ENCODE measurements at places on chromosomes 4 and X.
A peak's percentile ranks its signal among the peaks of the same experiment; 100 is the strongest.

GRCh38 chrX:116142976-116143375 lies 27.6 kb upstream of the AGTR2 start:
- no peak for DNase-seq

DNA sequence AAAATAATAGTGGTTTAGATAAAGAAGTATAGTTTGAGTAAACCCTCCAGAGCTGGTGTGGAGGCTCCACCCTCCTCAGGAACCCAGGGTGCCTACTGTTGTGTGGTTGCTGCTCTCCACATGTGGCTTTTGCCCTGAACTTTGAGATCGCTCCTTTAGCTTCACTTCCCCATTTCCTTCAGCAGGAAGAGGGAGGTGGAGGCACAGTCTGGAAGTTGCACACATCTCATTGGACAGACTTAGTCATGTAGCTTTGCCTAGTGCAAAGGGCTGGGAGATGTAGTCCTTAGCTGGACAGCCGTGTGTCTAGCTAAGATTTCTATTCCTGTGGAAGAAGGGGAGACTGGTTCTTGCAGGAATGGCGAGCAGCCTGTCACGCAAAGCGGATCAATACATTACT lies 37.9 kb downstream of the RGS12 start:
- no peak for DNase-seq

DNA sequence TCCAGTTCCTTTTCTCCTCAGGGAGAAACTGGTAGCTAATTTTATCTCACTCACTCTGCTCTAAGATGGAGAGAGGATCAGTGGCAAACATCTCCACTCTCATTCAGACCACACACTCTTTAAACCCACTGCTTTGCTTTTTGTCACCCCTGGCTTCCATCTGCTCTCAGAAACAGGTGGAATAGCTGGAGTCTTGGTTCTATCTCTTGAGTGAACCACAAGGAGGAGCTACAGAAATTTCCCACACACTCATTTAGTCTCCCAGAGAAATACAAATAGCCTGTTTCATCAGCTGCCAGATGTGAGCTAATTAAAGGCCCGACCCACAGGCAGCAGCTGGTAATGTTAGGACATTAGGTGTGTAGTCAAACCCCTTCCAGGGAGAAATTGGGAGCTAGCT lies 96.6 kb downstream of the STPG2 start:
- no peak for DNase-seq

- no peak for DNase-seq
Measured at GRCh38 chr4:76533314-76533713, 98.3 kb downstream of the SHROOM3 start.

DNA sequence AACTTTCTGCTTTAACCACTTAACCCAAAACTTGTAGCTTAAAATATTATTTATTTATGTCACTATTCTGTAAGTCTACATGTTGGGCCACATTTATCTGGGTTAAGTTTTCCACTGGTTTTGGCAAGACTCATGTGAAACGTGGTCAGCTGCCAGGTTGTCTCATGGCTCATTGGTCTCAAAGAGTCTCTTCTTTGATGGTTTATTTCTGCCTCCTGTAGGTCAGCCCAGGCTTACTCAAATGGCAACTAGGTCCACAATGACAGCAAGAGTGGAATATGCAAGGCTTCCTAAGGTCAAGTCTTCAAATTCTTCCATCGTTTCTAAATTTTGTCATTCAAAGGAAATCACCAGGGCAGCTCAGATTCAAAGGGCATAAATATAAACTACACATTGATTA lies 828.7 kb downstream of the PCDH7 start:
- DNase-seq = no peak

- DNase-seq = no peak
Measured at GRCh38 chrX:42930951-42931350, 153.0 kb upstream of the PPP1R2C start.

GRCh38 chr4:144300616-144301015 lies 160.1 kb upstream of the GYPA start:
- DNase-seq = no peak

- DNase-seq = no peak
Measured at GRCh38 chr4:120730777-120731320, 191.7 kb downstream of the PRDM5 start.

DNA sequence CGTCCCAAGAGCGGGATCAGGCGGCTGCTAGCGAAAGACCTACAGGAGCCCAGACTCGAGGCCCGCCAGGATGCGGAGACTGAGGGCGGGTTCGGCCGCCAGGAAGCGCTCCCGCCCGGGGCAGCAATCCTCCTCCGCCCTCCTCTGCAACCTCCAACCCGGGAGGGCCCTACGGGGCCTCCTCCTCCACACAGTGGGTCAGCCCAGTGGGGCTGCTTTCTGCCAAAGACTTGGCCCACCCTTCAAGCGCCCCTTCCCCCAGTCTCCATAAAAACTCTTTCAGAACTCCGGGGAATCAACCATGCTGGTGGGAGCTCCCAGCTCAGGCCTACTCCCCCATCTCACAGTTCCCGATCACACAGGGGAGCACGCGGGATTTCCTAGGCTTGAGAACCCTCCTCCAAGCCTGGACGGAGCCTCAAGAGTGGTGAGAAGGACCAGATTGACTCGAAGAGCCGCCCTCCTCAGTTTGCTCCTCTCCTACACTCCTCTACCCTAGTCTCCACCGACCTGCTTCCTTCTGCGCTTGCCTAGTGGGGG lies 77.5 kb downstream of the RLIM start:
- no peak for DNase-seq

DNA sequence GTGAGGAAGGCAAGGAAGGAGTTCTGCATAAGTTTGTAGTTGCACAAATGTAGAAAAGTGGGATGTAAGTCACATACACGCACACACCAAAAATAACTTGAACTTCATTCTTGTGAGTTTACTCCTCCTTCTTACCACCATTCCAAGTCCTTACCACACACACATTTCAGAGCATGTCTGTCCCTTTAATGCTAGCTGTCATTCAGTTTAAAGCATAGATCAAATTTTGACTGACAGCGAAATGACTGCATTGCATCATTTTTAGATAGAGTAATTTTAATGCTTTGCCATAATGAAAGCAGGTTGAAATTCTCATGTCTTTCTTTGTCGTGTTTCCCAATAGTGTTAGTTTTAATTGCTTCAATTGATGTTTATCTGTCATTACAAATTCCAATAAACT lies 629.6 kb upstream of the HTR2C start:
- no peak for DNase-seq

DNA sequence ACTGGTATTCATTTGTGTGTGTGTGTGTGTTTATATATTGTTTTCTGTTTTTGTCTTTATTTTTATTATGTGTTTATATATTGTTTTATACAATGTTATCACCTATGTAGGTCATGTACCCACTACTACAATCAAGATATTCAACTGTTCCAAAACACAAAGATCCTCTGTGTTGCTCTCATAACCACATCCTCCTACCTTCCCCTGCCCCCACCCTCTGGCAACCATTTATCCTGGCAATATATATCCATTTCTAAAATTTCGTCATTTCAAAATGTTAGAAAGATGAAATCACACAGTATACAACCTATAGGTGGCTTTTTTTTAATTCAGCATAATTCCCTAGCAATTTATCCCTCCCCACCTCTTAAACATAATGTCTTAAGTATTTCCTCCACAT lies 18.8 kb upstream of the RPL34 start:
- DNase-seq = no peak

DNA sequence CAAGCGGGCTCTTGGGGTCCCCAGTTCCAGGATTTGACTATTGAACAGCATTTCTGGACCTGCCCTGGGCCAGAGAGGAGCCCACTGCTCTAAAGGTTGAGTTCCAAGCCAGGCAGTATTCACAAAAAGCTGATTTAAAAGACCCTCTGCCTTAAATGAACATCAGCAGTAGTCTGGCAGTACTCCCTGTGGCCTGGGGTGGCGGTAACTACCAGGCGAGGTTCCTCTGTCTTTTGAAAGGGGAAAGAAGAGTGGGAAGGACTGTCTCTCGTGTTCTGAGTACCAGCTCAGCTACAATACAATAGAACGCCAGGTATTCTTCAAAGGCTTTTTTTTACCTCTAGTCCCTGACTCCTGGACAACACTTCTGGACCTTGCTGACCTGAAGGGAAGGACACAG lies 456.4 kb upstream of the TEX13C start:
- no peak for DNase-seq

- DNase-seq = no peak
Measured at GRCh38 chr4:73439991-73440390, 4.0 kb downstream of the AFP start.

DNA sequence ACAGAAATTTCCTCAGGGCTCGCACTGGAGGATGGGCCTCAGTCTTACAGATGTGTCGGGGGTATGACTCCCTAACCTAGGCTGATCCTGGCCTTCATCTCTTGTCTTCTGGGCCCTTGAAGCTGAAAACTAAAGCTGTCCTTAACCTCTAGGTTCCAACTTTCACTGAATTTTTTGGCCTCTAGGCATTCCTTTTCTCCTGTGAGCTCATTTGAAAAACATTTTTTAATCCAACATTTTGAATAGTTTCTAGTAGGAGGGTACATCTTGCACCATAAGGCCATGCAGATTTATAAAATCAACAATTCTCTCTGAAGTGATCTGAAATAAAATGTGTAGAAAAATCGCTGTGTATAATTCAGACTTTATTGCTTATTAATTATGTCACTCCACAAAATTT lies 19.7 kb downstream of the RWDD4 start:
- no peak for DNase-seq

- DNase-seq = no peak
Measured at GRCh38 chrX:64805683-64806082, 170.6 kb downstream of the ZC4H2 start.

DNA sequence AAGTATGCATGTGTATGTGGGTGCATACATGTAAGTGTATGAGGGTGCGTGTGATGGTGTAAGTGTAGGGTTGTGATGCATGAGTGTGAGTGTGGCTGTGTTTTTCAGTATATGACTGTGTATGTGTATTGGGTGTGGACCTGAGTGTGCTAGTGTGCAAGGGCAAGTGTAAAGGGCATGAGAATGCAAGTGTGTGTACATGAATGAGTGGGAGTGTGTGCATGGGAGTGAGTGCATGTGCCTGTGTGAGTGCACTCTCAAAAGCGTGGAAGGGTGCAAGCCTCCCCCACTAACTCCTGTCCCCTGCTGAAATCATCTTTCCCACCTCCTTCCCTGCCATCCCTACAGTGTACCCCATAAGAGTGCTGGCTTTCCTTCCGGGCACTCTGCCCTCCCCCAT lies 225.1 kb upstream of the PRKX start:
- no peak for DNase-seq

GRCh38 chrX:39475372-39475771 lies 622.4 kb downstream of the BCOR start:
- no peak for DNase-seq

GRCh38 chrX:23644744-23645143 lies 22.5 kb upstream of the PRDX4 start:
- DNase-seq = no peak

DNA sequence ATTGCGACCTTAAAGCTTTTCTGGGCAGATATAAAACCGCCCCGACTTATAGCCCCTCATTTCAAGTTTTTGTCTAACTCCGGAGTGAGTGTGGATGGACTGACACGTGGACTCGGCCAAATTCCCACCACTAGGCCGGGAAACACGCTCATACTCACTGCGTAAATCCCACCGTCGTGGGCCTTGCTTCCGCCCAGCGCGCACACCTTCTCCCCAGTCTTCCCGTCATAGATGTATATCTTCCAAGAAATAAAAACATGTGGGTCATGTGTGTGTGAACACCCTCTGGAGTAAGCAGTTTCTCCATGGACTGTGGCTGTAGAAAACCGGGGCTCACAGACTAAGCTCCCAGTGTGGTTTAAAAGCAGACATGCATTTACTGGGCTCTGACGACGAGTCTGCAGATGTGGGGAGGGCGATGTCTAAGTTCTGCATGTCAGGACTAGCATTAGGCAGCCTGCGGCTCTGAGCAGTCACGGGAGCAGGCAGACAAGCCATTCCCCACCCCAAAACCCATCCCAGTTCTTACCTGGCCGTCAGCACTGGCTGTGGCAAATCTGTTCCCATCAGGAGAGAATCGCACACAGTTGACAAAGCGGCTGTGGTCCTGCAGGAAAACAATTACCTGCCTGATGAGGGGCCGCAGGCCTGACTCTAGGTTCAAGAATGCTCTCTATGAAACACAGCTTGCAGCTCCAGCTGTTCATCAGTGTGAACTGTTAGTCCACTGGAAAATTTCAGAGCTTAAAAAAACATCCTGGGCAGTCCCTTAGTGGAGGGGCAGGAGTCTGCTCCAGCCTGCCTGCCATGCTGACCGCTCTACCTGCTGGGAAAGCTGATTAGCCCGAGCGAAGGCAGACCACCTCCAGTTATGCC lies 28.2 kb downstream of the WDR1 start:
- no peak for DNase-seq

DNA sequence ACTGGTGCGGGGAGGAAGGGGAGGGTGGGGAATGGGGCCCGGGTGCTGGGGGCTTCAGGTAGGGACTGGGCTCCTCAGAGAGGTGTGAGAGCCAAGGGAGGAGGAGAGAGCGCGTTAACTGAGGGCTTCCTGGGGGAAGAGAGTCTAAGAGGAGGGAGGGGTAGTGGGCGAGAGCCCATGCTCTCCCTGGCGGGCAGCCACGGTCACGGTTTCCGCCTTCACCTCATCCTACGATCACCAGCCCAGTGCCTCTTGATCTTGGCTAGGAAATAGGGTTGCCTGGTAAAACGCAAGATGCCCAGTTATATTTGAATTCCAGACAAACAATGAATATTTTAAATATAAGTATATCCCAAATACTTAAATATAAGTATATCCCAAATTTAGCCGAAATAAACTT lies 60.8 kb upstream of the GRPEL1 start:
- no peak for DNase-seq

GRCh38 chr4:139282065-139282720 lies 2.2 kb upstream of the MGARP start:
- DNase-seq = no peak

- DNase-seq = peak; percentile 84
Measured at GRCh38 chr4:140004549-140004895, 149.5 kb downstream of the MAML3 start.

DNA sequence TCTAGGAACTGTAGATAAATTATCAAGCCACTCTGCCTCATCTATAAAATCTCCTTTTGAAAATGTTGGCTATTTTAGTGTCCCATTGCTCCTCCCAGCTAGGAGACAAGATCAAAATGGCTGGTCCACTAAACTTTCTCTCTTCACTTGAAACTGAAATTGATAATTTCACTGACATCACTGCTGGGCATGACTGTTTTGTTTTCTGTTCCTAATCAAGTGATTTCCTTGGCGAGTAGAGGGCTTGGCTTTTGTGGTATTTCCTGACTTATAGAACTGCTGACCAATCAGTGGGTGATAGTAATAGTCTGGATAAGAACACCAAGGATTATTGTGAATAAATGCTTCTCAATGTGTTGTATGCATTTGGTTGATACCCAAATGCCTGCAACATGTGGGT lies 2152.9 kb downstream of the ARAP2 start:
- DNase-seq = no peak

DNA sequence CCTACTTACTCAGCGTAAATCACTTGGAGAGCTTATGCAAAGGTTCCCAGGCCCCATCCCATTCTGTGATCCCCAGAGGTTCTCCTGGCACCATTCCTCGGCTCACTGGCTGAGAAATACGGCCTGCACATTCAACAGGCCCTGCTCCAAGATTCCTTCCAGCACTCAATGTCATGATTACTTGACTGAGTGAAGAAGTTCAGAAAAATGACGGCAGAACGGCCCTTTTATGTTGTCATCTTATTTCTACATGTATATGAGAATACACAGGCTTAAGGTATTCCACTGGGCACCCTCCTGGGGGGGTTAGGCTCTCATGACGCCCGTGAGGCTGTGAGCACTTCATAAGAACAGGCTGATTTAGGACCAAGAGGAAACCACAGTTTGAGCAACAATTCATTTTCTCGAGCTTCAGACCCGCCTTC lies 190.6 kb downstream of the NSUN7 start:
- DNase-seq = no peak

- DNase-seq = no peak
Measured at GRCh38 chr4:102362922-102363432, 17.7 kb upstream of the SLC39A8 start.
